Activated CD4-positive, alpha-beta T cell treated with anti-CD3 and anti-CD28 coated beads for 36 hours (primary cell): ENCODE measurements at places on chromosomes 5 and 9.

- no peaks in the 10 kb centered on the region for H3K4me1 ChIP-seq
- no peaks in the 10 kb centered on the region for H3K36me3 ChIP-seq
- no peaks in the 10 kb centered on the region for H3K27me3 ChIP-seq
- H3K4me3 ChIP-seq: no peak overlapping the region
- no peak for DNase-seq
Measured at GRCh38 chr5:179318221-179318955, 26.9 kb downstream of the ADAMTS2 start.

DNA sequence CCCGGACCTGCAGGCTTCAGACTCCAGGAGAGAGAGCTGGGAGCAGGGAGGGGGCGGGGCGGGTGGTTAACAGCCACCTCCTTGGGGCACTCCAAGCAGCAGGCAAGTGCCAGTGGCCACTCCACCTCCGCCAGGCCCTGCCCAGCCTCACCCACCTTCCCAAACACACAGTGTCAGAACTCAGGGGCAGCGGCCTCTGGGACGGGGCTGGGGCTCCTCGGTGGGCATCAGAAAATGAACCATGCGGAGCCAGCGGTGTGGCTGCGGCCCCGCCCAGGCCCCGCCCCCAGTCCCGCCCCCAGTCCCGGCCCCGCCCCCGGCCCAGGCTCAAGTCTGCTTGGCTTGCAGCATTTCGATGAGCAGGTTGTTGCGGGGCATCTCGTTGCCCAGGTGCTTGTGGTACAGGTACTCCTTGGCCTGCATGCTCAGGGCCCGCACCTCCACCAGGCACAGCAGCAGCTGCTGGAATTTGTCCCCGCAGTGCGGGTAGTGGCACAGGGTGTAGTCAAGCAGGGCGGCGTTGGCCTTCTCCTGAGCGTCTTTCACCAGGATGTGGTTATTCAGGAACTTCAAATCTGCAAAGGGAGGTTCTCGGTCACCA, 24.7 kb downstream of the NR5A1 start:
- no peaks in the 10 kb centered on the region for H3K36me3 ChIP-seq
- no peak overlapping the region for H3K4me3 ChIP-seq
- peaks cover 13% of the 10 kb centered on the region for H3K27me3 ChIP-seq
- no peak for DNase-seq

GRCh38 chr9:23826120-23826629, at the start of gene ELAVL2:
Gene ELAVL2, minus strand, starts transcription at chr9:23826240. Its CDS starts 64,006 bp downstream, at chr9:23762234.
- no peaks in the 10 kb centered on the region for H3K36me3 ChIP-seq
- DNase-seq: peak; percentile 54
- peaks cover under 1% of the 10 kb centered on the region for H3K4me1 ChIP-seq
- H3K4me3 ChIP-seq: no peak within 1 kb of the TSS

GRCh38 chr5:45691656-45692055, 4.5 kb downstream of the HCN1 start:
- no peak for DNase-seq
- peaks cover 12% of the 10 kb centered on the region for H3K27me3 ChIP-seq
- H3K27ac ChIP-seq: no peak overlapping the region
- H3K4me1 ChIP-seq: peaks cover 2% of the 10 kb centered on the region
- H3K36me3 ChIP-seq: peaks cover 3% of the 10 kb centered on the region

- no peak for DNase-seq
- no peaks in the 10 kb centered on the region for H3K36me3 ChIP-seq
- H3K27me3 ChIP-seq: peaks cover 4% of the 10 kb centered on the region
Measured at GRCh38 chr9:135616619-135617537, 22.5 kb downstream of the GLT6D1 start.

GRCh38 chr5:59130431-59130830, 547.6 kb downstream of the RAB3C start:
- no peak overlapping the region for H3K4me3 ChIP-seq
- no peak for DNase-seq
- H3K36me3 ChIP-seq: no peaks in the 10 kb centered on the region
- no peaks in the 10 kb centered on the region for H3K27me3 ChIP-seq
- H3K27ac ChIP-seq: no peak overlapping the region

DNA sequence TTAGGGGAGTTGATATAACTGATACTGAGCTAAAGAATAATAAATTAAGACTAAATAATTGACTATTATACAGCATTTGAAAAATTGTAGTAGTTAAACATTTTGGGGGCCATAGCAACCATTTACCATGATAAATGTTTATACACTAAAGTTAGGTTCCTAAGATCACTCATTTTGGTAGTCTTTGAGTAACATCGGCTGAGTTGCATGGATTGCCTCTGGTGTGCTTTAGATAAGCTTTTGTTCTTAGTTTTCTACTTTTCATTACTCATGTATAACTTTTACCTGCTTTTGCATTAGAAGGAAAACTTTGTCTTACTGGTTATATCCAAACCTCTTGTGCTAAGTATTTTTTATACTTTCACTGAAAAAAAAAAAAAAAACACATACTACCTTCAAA, 101.2 kb downstream of the SLC44A1 start:
- no peak for DNase-seq
- H3K27me3 ChIP-seq: no peaks in the 10 kb centered on the region
- no peak overlapping the region for H3K27ac ChIP-seq
- peaks cover 2% of the 10 kb centered on the region for H3K36me3 ChIP-seq
- H3K4me1 ChIP-seq: peaks cover 13% of the 10 kb centered on the region

- H3K36me3 ChIP-seq: peaks cover 17% of the 10 kb centered on the region
- H3K4me1 ChIP-seq: peaks cover 64% of the 10 kb centered on the region
- peak overlapping the region; percentile 97 for H3K27ac ChIP-seq
- DNase-seq: peak; percentile 39
- H3K27me3 ChIP-seq: no peaks in the 10 kb centered on the region
- H3K4me3 ChIP-seq: peak overlapping the region; percentile 37
Measured at GRCh38 chr5:98933445-98934072, 4.8 kb upstream of the CHD1 start.

DNA sequence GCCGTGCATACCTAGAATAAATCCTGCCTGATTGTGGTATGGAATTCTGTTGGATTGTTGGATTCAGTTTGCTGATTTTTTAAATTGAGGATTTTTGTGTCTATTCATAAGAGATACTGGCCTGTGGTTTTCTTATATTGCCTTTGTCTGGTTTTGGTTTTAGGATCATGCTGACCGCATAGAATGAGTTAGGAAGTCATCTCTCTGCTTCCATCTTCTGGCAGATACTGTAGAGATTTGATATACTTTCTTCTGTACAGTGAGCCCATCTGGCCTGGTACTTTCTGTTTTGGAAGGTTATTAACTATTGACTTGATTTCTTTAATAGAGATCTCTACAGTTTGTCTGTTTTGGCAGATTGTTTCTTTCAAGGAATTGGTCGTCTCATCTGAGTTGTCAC, 14.7 kb downstream of the CEP72 start:
- peaks cover 28% of the 10 kb centered on the region for H3K36me3 ChIP-seq
- H3K4me1 ChIP-seq: no peaks in the 10 kb centered on the region
- H3K27ac ChIP-seq: no peak overlapping the region
- no peaks in the 10 kb centered on the region for H3K27me3 ChIP-seq

DNA sequence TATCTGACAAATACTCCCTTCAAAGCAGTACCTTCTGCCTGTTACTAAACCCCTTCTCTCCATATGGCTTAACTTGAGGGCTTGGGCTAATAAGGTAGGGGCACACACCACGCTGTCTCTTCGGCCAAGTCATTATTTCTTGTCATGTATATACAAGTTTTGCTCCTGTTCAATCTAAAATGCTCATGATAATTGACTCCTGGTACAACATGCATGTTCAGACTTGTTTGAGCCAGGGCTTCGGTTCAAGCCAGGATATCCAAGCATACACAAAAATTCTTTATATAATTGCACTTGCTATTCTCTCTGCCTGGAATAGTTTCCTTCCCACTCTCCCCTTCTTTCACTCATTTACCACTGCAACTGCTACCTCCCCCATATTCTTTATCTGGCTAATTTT, 756.0 kb upstream of the C9orf72 start:
- DNase-seq: no peak
- no peaks in the 10 kb centered on the region for H3K4me1 ChIP-seq
- H3K27ac ChIP-seq: no peak overlapping the region

- peak overlapping the region; percentile 55 for H3K27ac ChIP-seq
- no peak overlapping the region for H3K4me3 ChIP-seq
- H3K27me3 ChIP-seq: no peaks in the 10 kb centered on the region
- H3K4me1 ChIP-seq: peaks cover 93% of the 10 kb centered on the region
- H3K36me3 ChIP-seq: peaks cover 85% of the 10 kb centered on the region
Measured at GRCh38 chr5:151128817-151129216, 28.8 kb downstream of the ANXA6 start.

DNA sequence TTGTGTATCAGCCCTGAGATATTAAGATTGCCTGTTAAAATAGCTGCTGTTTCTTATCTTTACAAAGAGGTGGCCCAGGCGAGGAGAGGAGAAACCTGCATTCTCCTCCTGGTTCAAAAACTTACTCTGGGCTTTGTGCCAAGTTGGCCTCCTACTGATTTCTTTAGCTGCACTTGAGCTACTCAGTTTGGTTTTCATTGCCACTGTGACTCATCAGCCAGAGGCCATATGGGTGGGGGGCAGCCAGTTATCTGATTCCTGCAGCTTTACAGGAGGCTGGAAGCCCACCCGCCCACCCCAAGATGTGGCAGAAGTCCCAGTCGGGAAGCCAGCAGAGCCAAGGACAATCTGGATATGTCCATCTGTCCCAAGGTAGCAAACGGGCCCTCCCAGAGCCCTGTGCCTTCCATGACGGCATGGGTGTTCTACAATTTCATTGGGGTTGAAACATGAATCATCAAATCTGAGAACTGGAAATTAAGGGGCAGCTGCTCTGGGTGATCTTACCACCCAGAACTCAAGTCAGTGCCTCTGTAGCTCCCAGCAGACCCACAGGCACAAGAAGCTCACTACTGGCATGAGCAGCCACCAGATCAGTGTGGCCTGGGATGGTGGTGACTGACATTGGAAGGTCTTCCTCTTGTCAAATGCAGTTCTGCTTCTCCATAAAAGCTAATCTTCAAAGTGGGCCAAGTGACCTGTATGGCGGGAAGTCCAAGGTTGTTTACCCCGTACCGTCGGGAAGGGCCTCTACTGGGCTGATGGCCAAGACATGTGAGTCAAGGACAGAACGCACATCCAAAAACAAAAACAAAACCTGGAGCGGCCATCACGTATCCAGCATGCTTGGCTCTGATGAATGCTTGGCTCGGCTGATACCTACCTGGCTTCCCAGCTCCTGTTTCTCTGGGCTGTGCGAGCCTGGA, 15.6 kb downstream of the FCN2 start:
- H3K27me3 ChIP-seq: peaks cover 11% of the 10 kb centered on the region
- H3K36me3 ChIP-seq: no peaks in the 10 kb centered on the region
- H3K27ac ChIP-seq: no peak overlapping the region
- DNase-seq: peak; percentile 23

DNA sequence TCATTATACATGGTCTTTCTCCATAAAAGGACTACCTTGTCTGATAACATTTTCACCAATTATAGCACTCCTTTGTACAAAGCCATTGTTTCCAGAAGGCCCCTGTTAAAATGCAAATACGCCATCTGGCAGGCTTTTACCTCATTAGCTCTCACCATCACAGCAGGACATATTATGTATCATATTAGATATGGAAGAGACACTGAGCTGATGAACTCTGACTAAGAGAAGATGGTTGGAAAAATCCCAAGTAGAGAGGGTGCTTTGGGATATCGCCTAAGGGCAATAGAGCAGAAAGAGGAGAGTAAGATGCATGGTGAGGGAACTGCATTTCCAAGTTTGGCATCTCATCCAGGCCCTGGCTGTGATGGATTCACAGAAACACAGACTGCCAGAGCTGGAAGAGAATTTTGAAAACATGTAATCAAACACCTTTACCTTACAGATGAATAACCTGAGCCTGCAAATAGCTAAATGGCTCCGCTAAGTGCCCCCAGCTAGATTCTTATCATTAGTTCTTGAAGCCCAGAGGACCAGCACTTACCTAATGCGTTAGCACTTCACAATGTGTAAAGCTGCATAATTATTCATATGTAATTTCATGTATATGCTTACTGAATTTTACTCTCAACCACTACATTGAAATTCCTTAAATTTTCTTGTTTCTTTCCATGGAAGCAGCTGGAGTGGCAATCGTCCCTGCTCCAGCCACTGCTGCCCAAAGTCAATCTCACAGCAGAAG, 393.6 kb upstream of the IZUMO3 start:
- no peaks in the 10 kb centered on the region for H3K4me1 ChIP-seq
- no peak for DNase-seq
- no peaks in the 10 kb centered on the region for H3K36me3 ChIP-seq
- no peak overlapping the region for H3K27ac ChIP-seq
- H3K27me3 ChIP-seq: no peaks in the 10 kb centered on the region

DNA sequence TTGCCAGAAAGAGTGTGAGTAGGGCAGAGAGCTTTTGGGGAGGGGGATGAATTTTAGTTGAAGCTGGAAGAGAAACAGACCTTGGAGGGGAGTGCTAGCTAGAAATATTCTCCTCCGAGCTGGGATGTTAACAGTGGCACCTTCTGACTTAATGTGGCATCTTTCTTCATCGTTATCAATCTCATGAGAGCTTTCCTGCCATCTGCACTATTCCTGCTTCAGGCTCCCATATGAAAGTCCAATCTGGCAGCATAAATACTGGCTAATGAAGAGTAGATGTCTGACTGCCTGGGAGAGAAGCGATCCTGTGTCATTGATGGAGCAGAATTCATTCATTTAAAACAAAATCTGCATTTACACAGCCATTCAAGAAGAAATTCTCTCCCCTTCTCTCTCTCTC, 284.5 kb downstream of the TMEM38B start:
- H3K27me3 ChIP-seq: no peaks in the 10 kb centered on the region
- no peaks in the 10 kb centered on the region for H3K36me3 ChIP-seq
- no peak overlapping the region for H3K4me3 ChIP-seq
- no peak for DNase-seq
- H3K27ac ChIP-seq: no peak overlapping the region
- no peaks in the 10 kb centered on the region for H3K4me1 ChIP-seq

GRCh38 chr5:178328826-178329730, 96.5 kb upstream of the PHYKPL start:
- H3K27me3 ChIP-seq: no peaks in the 10 kb centered on the region
- no peak overlapping the region for H3K4me3 ChIP-seq
- DNase-seq: no peak
- H3K4me1 ChIP-seq: peaks cover 5% of the 10 kb centered on the region
- H3K36me3 ChIP-seq: no peaks in the 10 kb centered on the region

- no peaks in the 10 kb centered on the region for H3K4me1 ChIP-seq
- H3K36me3 ChIP-seq: no peaks in the 10 kb centered on the region
- no peak overlapping the region for H3K27ac ChIP-seq
- DNase-seq: no peak
Measured at GRCh38 chr9:88672874-88673689, 138.1 kb downstream of the NXNL2 start.

GRCh38 chr9:109448223-109448622, 49.9 kb downstream of the PTPN3 start:
- no peak for DNase-seq
- peaks cover 6% of the 10 kb centered on the region for H3K27me3 ChIP-seq
- no peak overlapping the region for H3K4me3 ChIP-seq

DNA sequence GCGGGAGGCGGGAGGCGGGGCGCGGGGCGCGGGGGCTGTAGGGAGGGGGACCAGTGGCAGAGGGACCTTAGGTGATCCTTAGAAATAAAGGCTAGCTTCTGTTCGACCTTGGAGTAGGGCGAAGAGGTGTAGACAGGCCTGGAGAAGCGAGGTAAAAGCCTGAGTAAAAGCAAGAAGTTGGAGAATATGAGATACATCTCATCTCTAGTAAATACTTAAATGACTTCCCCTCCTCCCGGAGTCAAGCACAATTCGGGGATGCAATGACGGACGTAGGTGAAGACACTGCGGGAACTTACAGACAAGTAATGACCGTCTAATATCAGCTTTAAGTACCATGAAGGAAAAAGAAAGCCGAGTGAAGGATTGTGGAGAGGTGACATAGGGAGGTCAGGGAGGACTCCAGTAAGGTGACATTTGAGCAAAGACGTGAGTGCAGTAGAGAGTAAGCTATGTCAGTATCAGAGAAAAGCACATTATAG, 466 bp downstream of the SMC2 start:
- H3K36me3 ChIP-seq: peaks cover 18% of the 10 kb centered on the region
- H3K4me3 ChIP-seq: peak overlapping the region; percentile 88
- DNase-seq: no peak
- peak overlapping the region; percentile 99 for H3K27ac ChIP-seq
- no peaks in the 10 kb centered on the region for H3K27me3 ChIP-seq
